ENCODE measurements at places on chromosomes 12 and 14. TPM values are rescaled to one million over a fixed set of nuclear protein-coding genes. Genes with fewer than 3 reads are reported as not detected.

PUS7L gene
- total RNA-seq = 22.2 TPM

DDHD1 gene
- total RNA-seq = 87.5 TPM

TMTC1 gene
- not detected for total RNA-seq

ITGA7 gene
- 2.1 TPM for total RNA-seq

GYS2 gene
- total RNA-seq = not detected

POMT2 gene
- 16.1 TPM for total RNA-seq

FITM1 gene
- total RNA-seq = 0.67 TPM

TAS2R31 gene
- 11.4 TPM for total RNA-seq

CLECL1 gene
- 1.3 TPM for total RNA-seq

KRT83 gene
- total RNA-seq = not detected

PLEKHD1 gene
- total RNA-seq = 0.21 TPM

MGAT4C gene
- total RNA-seq = not detected

IFNG-AS1 gene
- 1.8 TPM for total RNA-seq

SLCO1B3 gene
- total RNA-seq = not detected

OR6C2 gene
- not detected for total RNA-seq
